GF-D8 (cell line): ENCODE measurements at places on chromosomes 4 and X.

- no peak for DNase-seq
Observed at GRCh38 chr4:24164054-24164693, 274.3 kb upstream of the PPARGC1A start.

GRCh38 chrX:153877571-153878261, 8.3 kb downstream of the L1CAM start:
- no peak for DNase-seq

DNA sequence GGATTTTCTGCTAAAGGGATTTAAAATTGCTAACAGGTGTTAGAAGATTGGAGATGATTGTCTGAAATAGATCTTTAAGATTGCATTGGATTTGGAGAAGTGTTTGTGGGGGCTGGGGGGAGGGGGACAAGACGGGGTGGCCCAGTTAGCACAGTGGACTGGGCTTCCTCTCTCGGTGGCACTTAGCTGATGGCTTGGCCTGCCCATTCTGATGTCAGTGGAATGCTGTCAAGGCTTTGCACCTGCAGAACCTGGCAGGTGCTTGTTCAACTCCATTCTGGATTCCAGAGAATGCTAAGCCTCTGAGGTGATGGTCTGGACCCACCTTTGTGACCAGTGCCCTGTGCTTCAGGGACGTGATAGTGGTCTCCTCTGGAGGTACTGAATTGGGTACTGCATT, 43.7 kb downstream of the ADD1 start:
- no peak for DNase-seq

GRCh38 chr4:189771696-189772361, 168.8 kb upstream of the FRG1 start:
- peak; percentile 79 for DNase-seq

DNA sequence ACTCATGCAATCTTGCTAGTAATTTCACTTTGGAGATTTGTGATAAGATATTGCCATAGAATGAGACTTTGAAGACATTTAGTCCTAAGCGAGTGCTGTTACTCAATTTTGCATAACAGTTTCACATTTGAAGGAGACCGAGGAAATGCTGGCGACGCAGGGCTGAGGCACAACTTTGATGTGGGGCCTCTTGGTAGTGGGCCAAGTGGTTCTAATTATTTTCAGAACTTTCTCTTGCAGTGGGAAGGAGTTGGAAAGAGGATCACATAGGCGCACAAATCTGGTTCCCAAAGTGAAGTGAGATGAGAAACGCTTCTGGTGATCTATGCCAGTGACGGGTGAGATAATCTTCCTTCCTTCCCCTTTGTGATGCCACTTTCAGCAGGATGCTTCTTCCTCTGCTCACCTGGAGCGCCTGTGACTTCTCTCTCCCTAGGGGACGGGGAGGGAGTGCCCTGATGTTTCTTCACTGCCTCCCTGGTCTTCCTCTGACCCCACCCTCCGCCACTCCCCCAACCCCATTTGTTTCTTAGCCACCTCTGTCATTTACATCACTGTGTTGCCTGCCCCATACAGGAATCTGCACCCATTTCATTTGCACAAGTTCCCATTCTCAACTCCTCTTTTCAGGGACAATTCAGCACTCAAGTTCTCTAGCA, 138.9 kb upstream of the MID1 start:
- DNase-seq: no peak

DNA sequence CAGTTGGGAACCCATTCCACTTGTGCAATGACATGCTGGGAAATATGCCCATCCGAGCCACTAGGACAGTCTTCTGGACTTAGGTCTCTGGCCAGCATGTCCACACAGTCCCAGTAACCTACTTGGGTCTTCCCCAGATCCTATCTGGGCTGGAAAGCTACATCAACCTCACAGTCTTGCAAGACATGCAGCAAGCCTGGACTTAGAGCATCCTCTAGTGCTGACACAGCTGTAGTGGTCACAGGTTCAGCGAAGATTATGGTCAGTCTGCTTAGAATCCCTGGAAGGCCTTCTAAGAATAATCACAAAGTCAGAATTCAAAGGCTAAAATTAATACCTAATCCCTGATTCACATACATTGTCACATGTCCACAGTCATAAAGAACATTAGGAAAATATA, 842.7 kb downstream of the STPG2 start:
- DNase-seq: no peak

GRCh38 chrX:87236830-87237440, 280.7 kb upstream of the KLHL4 start:
- DNase-seq: no peak

GRCh38 chr4:59664771-59665170, 1535.4 kb upstream of the ADGRL3 start:
- no peak for DNase-seq
